Neuronal stem cell (in vitro differentiated cells): ENCODE measurements at places on chromosomes 12 and 14.

- no peak overlapping the region for H3K4me3 ChIP-seq
- DNase-seq, result no peak
- peaks cover 4% of the 10 kb centered on the region for H3K4me1 ChIP-seq
- H3K36me3 ChIP-seq, result no peaks in the 10 kb centered on the region
Measured at GRCh38 chr14:76394569-76394968, 18.6 kb downstream of the ESRRB start.

DNA sequence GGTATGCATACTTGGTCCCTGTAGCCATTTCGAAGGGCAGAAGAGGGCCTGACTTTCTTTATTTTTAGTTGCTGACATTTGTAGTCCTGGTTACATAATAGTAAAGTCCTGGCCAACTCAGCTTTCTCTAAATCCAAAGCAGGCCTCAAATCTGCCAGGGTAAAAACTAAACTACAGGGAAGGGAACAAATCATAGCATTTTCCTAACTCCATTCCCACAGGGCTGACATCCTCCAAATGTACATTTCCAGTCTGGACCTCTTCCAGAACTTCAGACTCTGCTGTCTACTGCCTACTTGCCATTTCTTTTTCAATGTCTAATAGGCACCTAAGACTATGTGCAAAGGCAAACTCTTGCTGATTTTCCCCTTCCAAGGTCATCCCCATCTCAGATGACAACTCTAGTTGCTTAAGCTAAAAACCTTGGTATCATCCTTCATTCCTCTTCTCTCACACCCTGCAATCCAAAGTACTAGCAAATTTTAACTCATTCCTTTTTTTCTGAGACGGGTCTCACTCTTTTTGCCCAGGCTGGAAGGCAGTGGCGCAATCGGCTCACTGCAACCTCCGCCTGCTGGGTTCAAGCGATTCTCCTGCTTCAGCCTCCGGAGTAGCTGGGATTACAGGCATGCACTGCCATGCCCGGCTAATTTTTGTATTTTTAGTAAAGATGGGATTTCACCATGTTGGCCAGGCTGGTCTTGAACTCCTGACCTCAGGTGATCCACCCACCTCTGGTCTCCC lies 2.0 kb downstream of the DDIT3 start:
- peaks cover 2% of the 10 kb centered on the region for H3K27me3 ChIP-seq
- H3K27ac ChIP-seq, result no peak overlapping the region
- peak overlapping the region; percentile 88 for H3K4me3 ChIP-seq
- H3K4me1 ChIP-seq, result peaks cover 15% of the 10 kb centered on the region
- peaks cover 25% of the 10 kb centered on the region for H3K36me3 ChIP-seq

DNA sequence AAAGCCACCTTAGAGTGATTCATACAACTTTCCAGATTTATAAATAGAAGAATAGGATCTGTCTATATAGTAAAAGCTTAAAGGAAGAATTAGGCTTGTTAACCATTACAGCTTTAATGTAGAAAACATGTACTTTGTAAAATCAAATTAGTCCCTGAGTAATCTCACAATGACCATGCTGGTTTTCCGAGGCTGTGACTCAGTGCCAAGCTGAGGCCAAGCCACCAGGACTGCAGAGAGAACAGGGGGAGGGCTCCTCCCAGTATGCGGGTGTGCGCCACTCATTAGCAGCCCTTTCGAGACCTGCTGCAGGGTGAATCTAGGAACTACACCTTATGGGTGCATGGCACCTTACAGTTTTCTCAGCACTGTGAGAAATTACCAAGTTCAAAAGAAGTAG lies 167.0 kb downstream of the EFCAB11 start:
- H3K4me3 ChIP-seq, result no peak overlapping the region
- H3K4me1 ChIP-seq, result no peaks in the 10 kb centered on the region
- no peaks in the 10 kb centered on the region for H3K27me3 ChIP-seq

- peaks cover 16% of the 10 kb centered on the region for H3K4me1 ChIP-seq
- H3K4me3 ChIP-seq, result peak overlapping the region; percentile 42
- H3K36me3 ChIP-seq, result no peaks in the 10 kb centered on the region
- H3K27ac ChIP-seq, result no peak overlapping the region
- peaks cover 20% of the 10 kb centered on the region for H3K27me3 ChIP-seq
Measured at GRCh38 chr12:49967777-49968250, 4.9 kb upstream of the AQP6 start.

DNA sequence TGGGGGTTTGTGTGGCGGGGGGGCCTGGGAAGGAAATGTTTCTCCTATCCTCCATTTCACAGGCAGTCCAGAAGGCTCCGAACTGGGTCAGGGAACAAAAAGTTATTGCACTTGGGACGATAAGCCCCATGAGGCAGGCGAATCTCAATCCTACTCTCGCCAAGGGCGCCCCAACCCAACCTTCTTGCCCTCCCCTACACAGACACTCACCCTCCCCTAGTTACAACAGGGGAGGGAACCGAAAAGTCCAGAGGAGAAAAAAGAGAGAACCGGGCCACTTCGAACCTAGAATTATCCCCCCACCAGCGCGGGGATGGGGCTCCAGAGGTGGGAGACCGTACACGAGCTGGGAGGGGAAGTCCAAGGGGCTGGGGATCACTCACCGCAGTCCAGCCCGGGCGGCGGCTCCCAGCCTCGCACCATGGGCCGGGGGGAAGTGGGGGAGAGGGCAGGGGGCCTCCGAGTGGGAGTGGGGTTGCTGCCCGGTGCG lies 357 bp downstream of the HOMEZ start:
- DNase-seq, result no peak
- H3K27ac ChIP-seq, result peak overlapping the region; percentile 37
- no peaks in the 10 kb centered on the region for H3K27me3 ChIP-seq
- peaks cover 6% of the 10 kb centered on the region for H3K36me3 ChIP-seq
- peaks cover 3% of the 10 kb centered on the region for H3K4me1 ChIP-seq

- no peak for DNase-seq
- peaks cover 7% of the 10 kb centered on the region for H3K4me1 ChIP-seq
- H3K27me3 ChIP-seq, result no peaks in the 10 kb centered on the region
- H3K36me3 ChIP-seq, result peaks cover 40% of the 10 kb centered on the region
Measured at GRCh38 chr12:132105467-132105866, 38.7 kb downstream of the DDX51 start.
